Spinal cord (tissue), 10 donors: ENCODE measurements at places on chromosomes 5 and 9. TPM values are rescaled to one million over a fixed set of nuclear protein-coding genes. Genes with fewer than 3 reads are reported as not detected.

GRCh38 chr9:134623258-134624066 is 18.1 kb upstream of the COL5A1 start:
- peaks cover 2% of the 10 kb centered on the region for H3K36me3 ChIP-seq
- DNase-seq: no peak
- H3K4me3 ChIP-seq: no peak overlapping the region
- H3K27ac ChIP-seq: no peak overlapping the region

- no peaks in the 10 kb centered on the region for H3K27me3 ChIP-seq
- no peaks in the 10 kb centered on the region for H3K36me3 ChIP-seq
- no peaks in the 10 kb centered on the region for H3K4me1 ChIP-seq
Observed at GRCh38 chr5:39005566-39006232, 68.5 kb downstream of the RICTOR start.

DNA sequence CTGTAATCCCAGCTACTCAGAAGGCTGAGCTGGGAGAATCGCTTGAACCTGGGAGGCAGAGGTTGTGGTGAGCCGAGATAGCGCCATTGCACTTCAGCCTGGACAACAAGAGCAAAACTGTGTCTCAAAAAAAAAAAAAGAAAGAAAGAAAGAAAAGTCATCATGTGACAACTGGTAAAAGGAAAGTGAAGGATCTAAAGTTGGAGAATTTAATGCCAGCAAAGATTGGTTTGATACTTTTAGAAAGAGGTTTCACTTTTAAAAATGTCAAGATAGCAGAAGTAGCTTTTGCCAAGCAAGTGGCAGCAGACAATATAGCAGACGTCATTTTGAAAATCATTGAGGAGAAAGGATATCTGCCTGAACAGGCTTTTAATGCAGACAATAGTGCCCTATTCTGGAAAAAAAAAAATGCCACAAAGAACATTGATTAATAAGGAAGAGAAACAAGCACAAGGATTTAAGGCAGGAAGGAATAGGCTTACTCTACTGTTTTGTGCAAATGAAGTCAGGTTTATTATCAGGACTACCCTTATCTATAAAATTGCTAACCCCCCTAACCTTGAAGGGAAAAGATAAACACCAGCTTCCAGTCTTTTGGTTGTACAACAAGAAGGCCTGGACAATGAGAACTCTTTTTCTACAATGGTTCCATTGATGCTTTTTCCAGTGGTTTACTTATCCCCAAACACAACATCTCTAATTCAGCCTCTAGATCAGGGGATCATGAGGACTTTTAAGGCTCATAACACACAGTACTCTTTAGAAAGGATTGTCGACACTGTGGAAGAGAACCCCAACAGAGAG is 12.0 kb downstream of the PKD2L2 start:
- no peaks in the 10 kb centered on the region for H3K4me1 ChIP-seq
- no peaks in the 10 kb centered on the region for H3K36me3 ChIP-seq
- no peak overlapping the region for H3K4me3 ChIP-seq
- no peak for DNase-seq

PKD2L2 gene
- not detected for total RNA-seq

GRCh38 chr5:88837222-88837621 is 45.8 kb downstream of the MEF2C start:
- no peak overlapping the region for H3K4me3 ChIP-seq
- H3K4me1 ChIP-seq: no peaks in the 10 kb centered on the region
- no peak for DNase-seq

DNA sequence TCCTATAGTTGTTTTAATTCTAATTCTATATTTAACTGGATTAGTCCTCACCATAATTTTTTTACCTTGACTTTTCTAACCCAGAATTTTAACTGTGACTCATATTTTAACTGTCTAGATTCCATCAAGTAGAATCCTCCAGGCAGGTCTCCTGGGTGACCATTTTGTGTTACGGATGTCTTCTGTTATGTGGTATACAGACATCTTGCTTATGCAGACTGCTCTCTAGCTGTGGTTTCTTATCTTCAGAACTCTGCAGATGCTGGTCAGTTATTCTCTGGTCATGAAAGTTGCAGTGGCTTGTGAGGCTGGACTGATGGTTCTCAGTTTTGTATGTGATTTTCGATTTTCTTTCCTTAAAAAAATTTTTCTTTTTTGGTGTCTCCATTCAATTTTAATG is 139.4 kb downstream of the ATG10 start:
- no peaks in the 10 kb centered on the region for H3K36me3 ChIP-seq
- no peak overlapping the region for H3K4me3 ChIP-seq
- H3K27ac ChIP-seq: no peak overlapping the region
- DNase-seq: no peak

GRCh38 chr5:109876030-109876725 is 186.5 kb downstream of the MAN2A1 start:
- no peak for DNase-seq
- no peak overlapping the region for H3K27ac ChIP-seq
- no peaks in the 10 kb centered on the region for H3K27me3 ChIP-seq
- H3K4me3 ChIP-seq: no peak overlapping the region
- no peaks in the 10 kb centered on the region for H3K4me1 ChIP-seq

SLC25A46 gene
- 57.5 TPM for total RNA-seq

SPINK13 gene
- total RNA-seq: not detected

PCDHB5 gene
- total RNA-seq: 8.0 TPM

- H3K36me3 ChIP-seq: no peaks in the 10 kb centered on the region
- no peak overlapping the region for H3K27ac ChIP-seq
- H3K27me3 ChIP-seq: no peaks in the 10 kb centered on the region
- no peaks in the 10 kb centered on the region for H3K4me1 ChIP-seq
Observed at GRCh38 chr5:20601678-20602100, 613.7 kb upstream of the CDH18 start.

DNA sequence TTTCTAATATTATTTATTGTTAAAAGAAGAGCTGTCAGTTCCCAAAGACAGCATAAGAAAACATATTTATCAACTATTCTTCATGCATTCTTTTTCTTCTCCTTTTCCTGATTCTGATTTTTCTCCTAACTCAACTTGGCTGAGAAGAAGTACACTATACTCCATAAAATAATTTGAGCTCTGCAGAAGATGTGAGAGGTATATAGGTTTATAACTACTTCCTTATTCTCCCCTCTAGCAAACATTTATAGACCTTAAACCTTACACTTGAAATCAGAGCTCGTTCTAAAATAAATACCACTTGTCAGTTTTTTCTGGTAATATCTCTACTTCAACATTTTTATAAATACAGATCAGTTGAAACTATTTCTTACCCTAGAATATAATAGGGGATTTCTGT is 724.8 kb upstream of the GRAMD2B start:
- no peak overlapping the region for H3K4me3 ChIP-seq
- DNase-seq: no peak
- H3K27ac ChIP-seq: no peak overlapping the region
- no peaks in the 10 kb centered on the region for H3K36me3 ChIP-seq
- H3K27me3 ChIP-seq: no peaks in the 10 kb centered on the region
- no peaks in the 10 kb centered on the region for H3K4me1 ChIP-seq

- no peak for DNase-seq
- H3K27ac ChIP-seq: no peak overlapping the region
- H3K27me3 ChIP-seq: no peaks in the 10 kb centered on the region
- no peaks in the 10 kb centered on the region for H3K36me3 ChIP-seq
- no peak overlapping the region for H3K4me3 ChIP-seq
Observed at GRCh38 chr5:148090146-148090772, 26.5 kb downstream of the SPINK5 start.

- H3K4me1 ChIP-seq: no peaks in the 10 kb centered on the region
- no peak for DNase-seq
- H3K4me3 ChIP-seq: no peak overlapping the region
- H3K36me3 ChIP-seq: no peaks in the 10 kb centered on the region
- no peaks in the 10 kb centered on the region for H3K27me3 ChIP-seq
- H3K27ac ChIP-seq: no peak overlapping the region
Observed at GRCh38 chr5:81631124-81631523, 119.8 kb downstream of the SSBP2 start.

GRCh38 chr9:92660266-92660665 is 9.7 kb downstream of the IPPK start:
- peaks cover 32% of the 10 kb centered on the region for H3K4me1 ChIP-seq
- DNase-seq: no peak
- peak overlapping the region; percentile 78 for H3K27ac ChIP-seq
- H3K36me3 ChIP-seq: peaks cover 44% of the 10 kb centered on the region

CD14 gene
- 38.3 TPM for total RNA-seq

- no peak overlapping the region for H3K4me3 ChIP-seq
- peaks cover 8% of the 10 kb centered on the region for H3K4me1 ChIP-seq
- H3K27me3 ChIP-seq: no peaks in the 10 kb centered on the region
- H3K36me3 ChIP-seq: peaks cover 4% of the 10 kb centered on the region
- no peak for DNase-seq
- no peak overlapping the region for H3K27ac ChIP-seq
Observed at GRCh38 chr9:112841261-112841660, 49.4 kb downstream of the SLC46A2 start.

DNA sequence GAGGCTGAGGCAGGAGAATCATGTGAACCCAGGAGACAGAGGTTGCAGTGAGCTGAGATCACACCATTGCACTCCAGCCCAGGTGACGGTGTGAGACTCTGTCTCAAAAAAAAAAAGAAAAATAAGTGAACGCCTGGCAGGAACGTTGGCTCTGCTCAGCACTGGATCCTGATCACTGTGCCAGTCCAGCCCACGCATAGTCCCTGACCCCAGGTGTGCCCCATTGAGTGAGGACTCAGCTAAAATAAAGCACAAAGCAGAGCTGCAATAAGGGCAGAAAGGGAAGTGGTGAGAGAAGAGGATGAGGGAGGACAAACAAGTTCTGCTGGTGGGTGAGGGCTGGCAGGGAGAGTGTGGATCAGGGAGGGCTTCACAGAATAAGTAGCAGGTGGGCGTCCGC is 4.3 kb downstream of the GRHPR start:
- no peaks in the 10 kb centered on the region for H3K27me3 ChIP-seq
- no peak overlapping the region for H3K27ac ChIP-seq
- no peak overlapping the region for H3K4me3 ChIP-seq
- no peak for DNase-seq
- H3K36me3 ChIP-seq: peaks cover 74% of the 10 kb centered on the region
- H3K4me1 ChIP-seq: peaks cover 48% of the 10 kb centered on the region

DNA sequence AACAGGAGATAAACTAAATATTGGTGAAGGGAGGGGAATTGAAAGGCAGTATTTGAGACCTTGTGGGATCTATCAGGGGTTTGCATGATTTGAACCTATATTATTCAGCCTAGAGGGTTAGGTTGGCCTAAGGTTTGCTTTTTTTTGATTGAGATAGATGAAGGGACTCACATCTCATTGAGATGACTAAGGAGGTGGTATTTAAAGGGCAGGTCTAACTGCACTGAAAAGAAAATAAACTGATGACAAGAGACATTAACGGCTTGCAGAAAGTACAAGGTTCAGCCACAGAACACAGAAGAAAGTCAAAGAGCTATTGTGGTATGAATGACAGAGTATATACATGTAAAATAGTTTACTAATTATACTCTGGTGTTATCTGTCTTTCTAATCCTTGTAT is 412.7 kb downstream of the CDH10 start:
- H3K27ac ChIP-seq: no peak overlapping the region
- no peaks in the 10 kb centered on the region for H3K36me3 ChIP-seq
- no peak overlapping the region for H3K4me3 ChIP-seq
- H3K27me3 ChIP-seq: no peaks in the 10 kb centered on the region
- DNase-seq: no peak

DNA sequence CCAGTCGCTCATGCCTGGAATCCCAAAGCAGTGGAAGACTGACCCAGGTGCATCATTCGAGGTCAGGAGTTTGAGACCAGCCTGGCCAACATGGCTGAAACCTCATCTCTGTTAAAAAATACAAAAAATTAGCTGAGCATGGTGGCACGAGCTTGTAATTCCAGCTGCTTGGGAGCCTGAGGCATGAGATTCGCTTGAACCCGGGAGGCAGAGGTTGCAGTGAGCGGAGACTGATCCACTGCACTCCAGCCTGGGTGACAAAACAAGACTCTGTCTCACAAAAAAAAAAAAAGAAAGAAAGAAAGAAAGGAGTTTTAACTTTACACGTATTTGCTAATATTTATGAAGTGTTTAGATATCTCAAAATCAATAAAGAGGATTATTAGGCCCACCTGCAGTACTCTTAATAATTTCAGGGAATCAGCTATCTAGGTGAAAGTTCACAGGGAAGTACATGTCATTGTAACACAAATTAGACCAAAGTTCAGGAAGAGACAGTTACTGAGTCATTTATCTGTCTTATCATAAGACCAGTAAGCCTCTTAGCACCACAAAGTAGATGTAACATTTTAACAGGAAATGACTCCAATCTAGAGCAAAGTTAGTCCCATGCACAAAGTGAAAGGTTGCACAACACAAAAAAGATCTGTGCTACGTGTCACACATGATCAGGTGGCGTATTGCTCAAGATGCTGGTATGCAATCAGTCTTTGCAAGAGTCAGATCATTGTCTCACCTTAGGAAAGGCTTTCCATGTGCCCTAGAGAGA is 34.1 kb upstream of the PLIN2 start:
- no peak overlapping the region for H3K4me3 ChIP-seq
- H3K36me3 ChIP-seq: no peaks in the 10 kb centered on the region
- no peaks in the 10 kb centered on the region for H3K27me3 ChIP-seq

DNA sequence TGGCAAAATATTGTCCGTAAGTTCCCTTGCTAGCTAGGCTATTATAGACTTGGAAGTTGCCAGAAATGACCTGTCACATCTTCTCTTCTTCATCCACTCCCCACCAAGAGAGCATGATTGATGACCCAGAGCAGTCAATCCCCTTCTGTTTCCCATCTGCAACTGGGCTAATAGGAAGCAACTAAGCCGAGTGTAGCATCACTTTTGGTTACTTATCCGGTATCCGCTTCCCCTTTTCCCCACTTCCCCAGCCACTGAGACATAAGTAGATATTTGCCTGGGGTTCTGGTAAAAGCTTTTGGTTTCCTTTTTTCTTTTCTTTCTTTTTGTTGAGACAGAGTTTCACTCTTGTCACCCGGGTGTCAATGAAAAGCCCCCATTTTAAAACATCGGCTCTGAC is 29.4 kb upstream of the LIFR start:
- DNase-seq: no peak
- H3K27ac ChIP-seq: no peak overlapping the region
- H3K36me3 ChIP-seq: no peaks in the 10 kb centered on the region
- H3K4me1 ChIP-seq: no peaks in the 10 kb centered on the region
- no peaks in the 10 kb centered on the region for H3K27me3 ChIP-seq

DNA sequence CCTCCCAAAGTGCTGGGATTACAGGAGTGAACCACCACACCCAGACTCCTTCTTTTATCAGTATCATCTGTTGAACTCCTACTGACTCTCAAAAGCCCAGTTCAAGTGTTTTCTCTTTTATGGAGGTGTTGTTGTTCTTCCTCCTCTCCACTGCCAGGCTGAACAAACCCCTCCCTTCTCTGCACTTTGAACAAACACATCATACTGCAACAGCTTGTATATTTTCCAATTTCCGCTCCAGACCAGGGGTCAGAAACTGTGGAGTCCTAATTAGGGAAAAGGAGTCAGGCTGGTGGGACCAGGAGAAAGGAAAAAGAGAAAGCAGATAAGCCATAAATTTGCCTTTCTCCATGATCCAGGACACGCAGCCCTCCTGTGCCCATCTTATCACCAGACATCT is 148.1 kb upstream of the HMHB1 start:
- DNase-seq: no peak
- H3K27me3 ChIP-seq: no peaks in the 10 kb centered on the region
- no peak overlapping the region for H3K4me3 ChIP-seq
- no peaks in the 10 kb centered on the region for H3K4me1 ChIP-seq
- H3K27ac ChIP-seq: no peak overlapping the region
